ENCODE measurements at places on chromosomes 1 and 21.

GRCh38 chr1:198903203-198903602 lies 264.4 kb downstream of the PTPRC start:
- no peak for DNase-seq

- no peak for DNase-seq
Measured at GRCh38 chr1:89291276-89291675, 18.6 kb upstream of the GBP5 start.

- DNase-seq, result no peak
Measured at GRCh38 chr1:6987940-6988339, 202.7 kb downstream of the CAMTA1 start.

- no peak for DNase-seq
Measured at GRCh38 chr1:220182111-220182510, 88.2 kb downstream of the IARS2 start.

GRCh38 chr1:40352126-40352525 lies 21.4 kb upstream of the SMAP2 start:
- DNase-seq, result no peak

DNA sequence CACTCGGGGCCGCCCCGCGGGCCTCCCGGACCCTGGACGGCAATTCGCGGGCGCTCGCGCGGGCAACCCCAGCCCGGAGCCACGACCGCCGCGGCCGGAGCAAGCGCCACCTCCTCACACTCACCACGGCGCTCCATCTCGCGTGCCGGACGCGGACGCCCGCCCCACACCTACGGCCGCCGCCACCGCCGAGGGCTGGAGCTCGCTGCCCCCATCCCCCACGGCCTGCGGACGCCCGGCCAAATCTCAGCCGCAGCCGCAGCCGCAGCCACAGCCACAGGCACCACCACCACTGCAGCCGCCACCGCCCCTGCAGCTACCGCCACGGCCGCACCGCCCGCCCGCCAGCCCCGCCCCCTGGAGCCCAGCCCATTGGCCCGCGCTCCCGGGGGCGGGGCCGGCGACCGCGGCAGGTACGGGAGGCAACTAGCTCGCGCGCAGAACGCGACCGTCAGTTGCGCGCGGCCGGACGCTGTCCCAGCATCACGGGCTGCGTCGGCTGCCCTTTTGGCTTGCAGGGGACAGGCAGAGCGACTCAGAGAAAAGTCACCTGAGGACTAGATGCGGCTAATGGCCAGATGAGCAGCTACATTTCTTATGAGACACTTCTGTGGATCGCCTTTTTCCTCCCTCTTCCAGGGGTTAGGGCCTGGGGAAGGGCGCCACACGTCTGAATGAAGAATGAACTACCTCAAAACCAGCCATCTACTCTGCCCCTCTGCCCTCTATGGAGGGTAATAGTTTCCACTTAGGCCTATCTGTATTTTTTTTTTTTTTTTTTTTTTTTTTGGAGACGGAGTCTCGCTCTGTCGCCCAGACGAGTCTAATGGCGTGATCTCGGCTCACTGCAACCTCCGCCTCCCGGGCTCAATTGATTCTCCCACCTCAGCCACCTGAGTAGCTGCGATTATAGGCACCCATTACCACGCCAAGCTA lies at the start of gene ARHGAP29:
Gene ARHGAP29, minus strand, starts transcription at position 294 of the 936 bp plus-strand sequence. CDS start 5,973 bp downstream, outside the sequence.
- no peak for DNase-seq

DNA sequence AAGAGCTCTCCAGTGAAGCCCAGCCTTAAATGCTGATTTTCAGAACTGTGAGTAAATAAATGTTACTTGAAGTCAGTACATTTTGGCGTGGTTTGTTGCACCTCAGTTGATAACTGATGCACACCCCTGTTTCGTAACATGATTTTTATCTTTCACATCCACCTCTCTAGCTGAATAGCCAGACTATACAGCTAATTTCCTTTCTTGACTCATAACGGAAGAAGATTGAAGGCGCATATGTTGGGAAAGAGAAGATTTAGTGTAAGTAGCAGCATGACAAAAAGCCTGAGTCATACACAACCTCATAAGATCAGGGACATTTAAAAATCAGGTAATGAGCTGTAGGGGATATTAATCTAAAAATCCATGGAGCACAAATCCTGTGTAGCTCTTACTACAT lies 716.2 kb upstream of the ZP4 start:
- DNase-seq, result no peak

DNA sequence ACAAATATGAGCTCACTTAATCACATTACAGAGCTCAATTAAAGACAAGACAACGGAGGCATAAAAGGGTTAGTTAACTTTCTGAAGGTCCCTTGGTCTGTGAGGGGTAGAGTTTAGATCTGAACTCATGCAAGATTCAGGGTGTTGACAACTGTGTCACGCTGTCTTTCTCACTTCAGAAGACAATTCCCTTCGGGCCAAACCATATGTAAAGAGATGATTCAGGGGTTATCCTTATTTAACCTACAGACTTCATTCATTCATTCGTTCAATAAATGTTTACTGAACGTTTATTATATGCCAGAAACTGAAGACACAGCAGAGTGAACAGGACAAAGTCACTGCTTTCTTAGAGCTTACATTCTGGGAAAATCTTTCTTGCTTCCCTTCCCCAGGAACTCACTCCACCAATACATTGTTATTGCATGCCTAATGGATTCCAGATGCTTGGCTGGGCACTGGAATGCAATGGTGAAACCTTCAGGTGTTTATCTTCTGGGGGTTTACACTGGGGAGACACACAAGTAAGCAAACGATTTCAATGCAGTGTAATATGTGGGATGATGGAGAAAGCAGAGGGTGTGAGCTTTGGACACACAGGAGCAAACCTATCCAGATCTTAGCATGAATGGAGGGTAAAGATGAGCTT lies 6.4 kb downstream of the XCL1 start:
- no peak for DNase-seq

DNA sequence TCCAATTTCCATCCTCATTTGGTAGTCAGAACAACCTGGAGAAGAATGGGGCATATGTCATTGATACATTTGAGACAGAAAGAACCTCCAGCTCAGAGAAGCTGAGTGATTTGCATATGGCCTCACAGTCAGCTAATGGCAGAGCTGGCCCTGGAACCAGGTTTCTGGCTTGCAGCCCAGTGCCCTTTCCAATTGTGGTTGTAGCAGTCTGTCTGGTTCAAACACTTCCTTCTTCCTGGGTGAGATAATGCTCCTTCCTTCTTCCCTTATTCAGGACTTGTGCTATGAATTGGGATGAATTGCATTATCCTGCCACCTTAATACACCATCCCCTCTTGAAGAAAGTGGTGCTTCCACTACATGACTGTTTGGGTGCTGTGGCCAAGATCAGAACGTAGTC lies 24.2 kb downstream of the SLC5A9 start:
- DNase-seq, result no peak

DNA sequence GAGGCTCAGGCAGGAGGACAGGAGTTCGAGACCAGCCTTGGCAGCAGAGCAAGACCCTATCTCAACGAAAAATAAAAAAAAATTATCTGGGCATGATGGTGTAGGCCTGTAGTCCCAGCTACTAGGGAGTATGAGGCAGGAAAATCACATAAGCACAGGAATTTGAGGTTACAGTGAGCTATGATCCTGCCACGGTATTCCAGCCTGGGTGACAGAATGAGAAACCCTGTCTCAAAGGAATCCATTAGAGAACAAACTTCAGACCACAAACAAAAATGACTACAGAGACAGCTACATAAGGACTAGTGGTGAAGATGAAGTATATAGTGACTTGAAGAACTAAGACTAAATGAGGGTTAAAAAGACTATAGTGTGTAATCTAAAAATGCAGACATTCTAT lies 233.1 kb downstream of the RERE start:
- no peak for DNase-seq

DNA sequence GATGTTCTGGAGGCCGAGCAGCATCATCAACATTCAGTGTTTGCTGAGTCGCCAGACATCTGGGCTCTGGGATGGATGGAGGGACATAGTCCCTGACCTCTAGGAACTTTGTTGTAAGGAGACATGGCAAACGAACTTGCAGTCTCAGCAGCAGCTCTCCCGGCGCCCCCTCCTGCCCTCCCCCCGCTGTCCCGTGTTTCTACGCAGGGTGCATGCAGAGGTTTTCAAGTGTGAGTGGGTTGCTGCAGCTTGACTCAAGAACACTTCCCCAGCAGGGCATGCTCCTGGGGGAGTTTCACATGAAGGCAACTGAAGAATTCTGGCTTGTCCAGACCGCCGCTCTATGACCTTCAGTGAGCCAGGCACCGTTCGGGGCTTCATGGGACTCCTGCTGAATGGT lies 121.9 kb downstream of the CAMTA1 start:
- no peak for DNase-seq

DNA sequence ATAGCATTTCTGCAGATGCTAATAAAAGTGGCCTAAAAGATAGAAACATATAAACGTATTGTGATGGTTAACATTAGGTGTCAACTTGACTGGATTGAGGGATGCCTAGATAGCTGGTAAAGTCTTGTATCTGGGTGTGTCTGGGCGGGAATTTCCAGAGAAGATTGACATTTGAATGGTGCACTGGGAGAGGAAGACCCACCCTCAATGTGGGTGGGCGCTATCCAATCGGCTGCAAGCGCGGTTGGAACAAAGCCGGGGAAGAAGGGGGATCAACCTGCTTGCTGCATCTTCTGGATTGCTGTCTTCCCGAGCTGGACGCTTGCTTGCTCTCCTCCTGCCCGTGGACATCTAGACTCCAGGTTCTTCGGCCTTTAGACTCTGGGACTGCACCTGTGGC lies 114.0 kb upstream of the ZNF644 start:
- DNase-seq, result no peak

- DNase-seq, result no peak
Measured at GRCh38 chr21:42040411-42041180, 30.4 kb upstream of the ZBTB21 start.

- DNase-seq, result no peak
Measured at GRCh38 chr1:54379555-54380289, 26.5 kb downstream of the SSBP3 start.

GRCh38 chr1:53288002-53288789 lies 39.7 kb downstream of the LRP8 start:
- no peak for DNase-seq

- DNase-seq, result no peak
Measured at GRCh38 chr21:40282912-40283886, 416.0 kb downstream of the PCP4 start.

DNA sequence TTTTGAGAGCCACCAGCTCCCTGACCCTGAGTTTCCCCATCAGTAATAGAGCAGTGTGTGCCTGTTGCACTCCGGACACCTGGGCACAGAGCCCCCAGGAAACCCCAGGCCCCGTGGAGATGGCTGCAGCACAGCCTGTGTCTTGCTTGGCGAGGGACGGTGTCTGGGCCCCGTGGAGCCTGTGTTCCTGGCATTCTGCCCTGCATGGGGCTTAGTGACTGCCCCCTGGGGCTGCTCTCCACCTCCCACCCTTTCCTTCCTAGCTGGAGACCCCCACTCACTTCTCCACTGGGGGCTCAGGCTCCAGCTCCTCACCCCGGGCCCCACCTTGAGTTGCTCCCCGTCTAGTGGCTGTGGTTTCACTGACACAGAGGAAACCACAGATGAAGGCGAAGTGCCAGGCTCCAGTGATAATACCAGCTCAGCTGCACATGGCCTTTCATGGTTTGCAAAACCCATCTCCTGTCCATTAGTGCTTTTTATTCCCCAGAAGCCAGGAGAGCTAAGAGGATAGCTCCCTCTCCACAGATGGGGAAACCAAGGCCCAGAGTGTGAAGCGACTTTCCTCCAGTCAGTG lies 39.4 kb downstream of the DMRTB1 start:
- DNase-seq, result no peak

GRCh38 chr1:115980998-115981993 lies 5.0 kb downstream of the SLC22A15 start:
- DNase-seq, result no peak

DNA sequence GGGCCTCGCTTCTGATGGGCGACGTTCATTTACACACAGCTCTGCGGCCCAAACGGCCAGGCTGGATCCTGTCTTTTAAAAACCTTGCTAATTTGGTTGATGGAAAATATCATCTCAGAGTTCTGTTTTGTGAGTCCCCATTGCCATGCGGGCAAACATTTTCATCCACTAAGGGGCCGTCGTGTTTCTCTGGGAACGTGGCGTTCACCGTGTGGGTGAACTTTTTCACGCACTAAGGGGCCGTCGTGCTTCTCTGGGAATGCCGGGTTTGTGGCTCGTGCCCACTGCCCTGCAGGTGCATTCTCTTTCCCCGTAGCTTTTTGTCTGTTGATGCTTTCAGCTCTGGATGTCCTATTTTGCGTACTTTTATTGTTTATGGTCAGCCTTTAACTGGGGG lies 6.8 kb downstream of the COL18A1 start:
- DNase-seq, result no peak

- no peak for DNase-seq
Measured at GRCh38 chr1:54850069-54850730, 36.8 kb downstream of the DHCR24 start.

- DNase-seq, result no peak
Measured at GRCh38 chr1:169109561-169110134, 3.2 kb downstream of the ATP1B1 start.

DNA sequence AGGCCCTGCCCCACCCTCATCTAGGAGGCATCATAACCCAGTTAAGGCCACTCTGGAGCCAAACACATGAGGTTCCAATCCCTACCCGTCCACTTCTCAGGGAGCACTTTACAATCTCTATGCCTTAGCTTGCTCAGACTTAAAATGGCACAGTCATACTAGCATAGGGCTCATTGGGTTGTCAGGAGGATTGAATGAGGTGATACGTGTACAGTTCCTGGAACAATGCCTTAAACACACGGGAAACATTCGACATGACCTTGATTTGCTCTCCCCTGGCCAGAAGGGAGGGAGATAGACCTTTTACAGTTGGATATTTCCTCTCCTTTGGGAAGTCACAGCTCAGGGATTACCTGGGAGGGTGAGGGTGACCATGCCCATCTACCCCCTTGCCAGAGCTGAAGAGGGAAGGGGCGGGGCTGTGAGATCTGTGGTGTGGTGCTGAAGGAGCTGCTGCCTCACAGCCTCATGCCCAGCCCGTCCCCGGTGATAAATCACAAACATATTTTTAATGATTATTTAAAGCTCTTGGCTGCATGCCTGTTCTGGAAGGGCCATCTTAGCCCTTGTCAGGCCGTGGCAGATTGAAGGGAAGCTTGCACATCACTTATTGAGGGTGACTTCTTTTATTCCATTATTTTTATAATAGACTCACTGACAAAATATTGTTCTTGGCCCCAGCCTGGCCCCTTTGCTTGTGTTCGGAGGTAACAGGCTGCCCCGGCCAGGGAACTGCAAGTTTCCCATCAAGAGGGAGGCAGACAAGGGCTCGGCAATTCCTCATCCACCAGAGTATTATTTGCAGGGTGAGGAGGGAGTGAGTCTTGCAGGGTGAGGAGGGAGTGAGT lies 83.4 kb downstream of the FOXD2 start:
- no peak for DNase-seq

DNA sequence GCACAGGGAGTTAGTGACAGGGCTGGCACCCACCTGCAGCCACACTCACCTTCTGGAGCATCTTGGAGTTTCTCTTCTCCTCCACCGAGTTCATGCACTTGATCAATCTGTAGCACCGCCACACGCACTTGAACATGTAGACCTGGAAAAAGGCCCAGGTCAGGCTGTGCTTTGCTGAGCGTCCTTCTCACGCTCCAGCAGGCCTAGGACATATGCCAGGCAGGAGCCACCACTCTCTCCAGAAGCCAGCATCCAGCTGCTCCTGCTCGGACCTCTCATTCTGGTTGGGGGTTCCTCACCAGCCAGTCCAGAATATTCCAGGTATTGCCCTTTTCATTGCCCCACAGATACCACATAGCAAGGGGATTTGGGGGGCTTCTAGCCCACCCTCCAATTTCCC lies 11.7 kb upstream of the MATN1 start:
- DNase-seq, result no peak
